ENCODE measurements at places on chromosomes 6 and 20.

DNA sequence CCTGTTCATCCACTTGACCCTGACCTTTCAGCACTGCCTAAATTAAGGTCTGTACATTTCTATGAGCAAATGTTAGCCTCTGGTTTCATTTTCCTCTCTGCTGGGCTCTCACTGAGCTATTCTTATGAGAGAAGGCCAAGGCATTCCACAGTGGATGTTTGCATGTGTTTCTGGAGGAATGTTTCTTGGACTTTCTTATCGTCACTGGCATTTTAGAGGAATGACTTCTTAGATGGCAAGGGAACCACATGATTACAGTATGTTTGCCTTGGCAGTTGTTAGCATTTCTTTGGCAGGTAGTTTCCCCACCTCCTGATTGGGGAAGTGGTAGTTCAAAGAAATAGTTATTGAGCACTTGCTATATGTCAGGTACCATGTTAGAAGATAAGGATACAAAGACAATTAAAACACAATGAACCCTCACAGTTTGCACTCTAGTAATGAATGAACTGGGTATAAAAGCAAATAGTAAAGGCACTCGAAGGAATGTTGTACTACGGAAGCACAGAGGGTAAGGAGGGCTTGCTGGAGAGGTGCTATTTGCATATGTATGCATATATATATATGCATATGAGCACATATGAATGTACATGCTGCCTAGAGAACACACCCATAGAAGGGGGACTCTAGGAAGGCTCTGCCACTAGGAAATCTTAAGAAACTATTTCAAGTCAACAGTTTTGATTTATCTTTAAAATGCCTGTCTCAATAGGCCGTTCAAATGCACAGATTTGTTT is 307.4 kb downstream of the EYA4 start:
- no peak for DNase-seq

DNA sequence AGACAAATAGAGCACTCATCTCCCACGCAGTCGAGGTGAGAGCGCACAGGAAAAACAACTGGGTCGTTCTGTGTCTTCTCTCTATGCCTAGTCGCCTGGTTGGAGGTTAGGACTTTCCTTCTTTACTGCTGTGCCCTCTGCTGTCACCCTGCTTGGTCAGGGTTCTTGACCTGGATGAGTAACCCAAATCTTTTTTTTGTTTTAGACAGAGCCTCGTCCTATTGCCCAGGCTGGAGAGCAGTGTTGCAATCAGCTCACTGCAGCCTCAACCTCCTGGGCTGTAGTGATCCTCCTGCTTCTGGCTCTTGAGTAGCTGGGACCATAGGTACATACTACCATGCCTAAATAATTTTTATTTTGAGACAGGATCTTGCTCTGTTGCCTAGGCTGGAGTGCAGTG is 24.5 kb downstream of the PRPF6 start:
- no peak for DNase-seq

DNA sequence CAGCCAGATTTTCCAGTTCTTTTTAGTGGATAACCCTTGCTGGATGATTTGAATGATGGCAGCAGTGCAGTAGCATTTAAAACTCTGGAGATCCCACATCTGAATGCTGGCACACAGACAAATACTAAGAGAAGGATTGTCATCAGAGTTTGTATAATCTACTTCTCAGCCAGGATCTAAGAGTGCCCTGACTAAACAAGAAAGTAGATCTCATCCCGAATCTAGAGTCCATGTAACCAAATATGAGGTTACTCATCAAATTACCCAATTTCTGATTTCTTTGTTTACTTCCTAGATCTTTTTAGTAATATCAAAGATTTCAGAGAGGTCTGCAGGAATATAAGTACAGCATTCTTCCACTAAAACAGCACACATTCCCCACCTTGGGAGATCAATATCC is 7.8 kb downstream of the TMC2 start:
- DNase-seq, result no peak

DNA sequence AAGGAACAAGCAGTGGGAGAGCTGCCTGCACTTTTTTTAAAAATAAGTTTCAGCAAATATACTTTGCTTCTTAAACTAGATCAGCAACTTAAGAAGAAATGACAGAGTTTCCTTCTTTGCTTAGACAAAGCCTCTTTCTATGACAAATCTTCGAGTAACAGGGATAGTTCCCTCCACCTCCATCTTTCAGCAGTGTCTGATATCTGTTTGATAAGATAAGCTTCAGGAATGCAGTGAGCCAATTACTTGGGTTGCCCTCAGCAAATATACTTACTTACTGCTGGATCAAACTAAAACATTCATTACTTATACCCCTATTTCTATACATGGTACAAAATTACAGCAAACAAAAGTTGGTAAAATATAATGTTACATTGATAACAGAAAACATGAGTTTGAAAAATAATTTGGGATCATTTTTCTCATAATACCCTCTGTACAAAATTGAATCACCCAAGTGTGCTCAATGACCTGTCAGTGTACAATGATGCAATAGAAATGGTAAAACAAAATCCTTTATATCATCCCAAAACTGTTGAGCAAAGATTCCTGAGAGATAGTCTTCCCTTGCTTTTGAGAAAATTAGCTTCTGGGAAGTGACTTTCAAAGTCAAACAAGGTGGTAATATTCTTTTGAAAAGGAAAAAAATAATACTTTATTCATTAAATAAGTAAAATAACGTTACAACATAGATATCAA is 24.5 kb downstream of the FRK start:
- DNase-seq, result no peak

DNA sequence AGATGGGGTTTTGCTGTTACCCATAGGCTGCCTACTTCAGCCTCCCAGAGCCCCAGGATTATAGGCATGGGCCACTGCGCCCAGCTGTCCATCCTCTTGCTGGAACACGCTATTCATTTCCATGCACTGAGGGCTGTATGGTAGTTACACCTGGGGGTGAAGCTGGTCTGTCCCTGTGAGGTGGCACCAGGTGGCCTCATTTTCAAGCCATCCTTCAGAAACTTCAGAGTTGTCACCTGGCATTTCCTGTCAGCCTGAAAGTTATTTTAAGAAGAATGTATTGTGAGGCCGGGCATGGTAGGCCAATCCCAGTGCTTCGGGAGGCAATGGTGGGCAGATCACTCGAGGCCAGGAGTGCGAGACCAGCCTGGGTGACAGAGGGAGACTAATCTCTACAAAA is 147.6 kb downstream of the DTNBP1 start:
- no peak for DNase-seq

- DNase-seq, result no peak
These were observed 62.5 kb downstream of the ERMARD start for GRCh38 chr6:169813969-169814368.

- no peak for DNase-seq
These were observed 48.1 kb upstream of the HLA-E start for GRCh38 chr6:30441171-30441570.

GRCh38 chr6:31717499-31718222 is 2.5 kb downstream of the LY6G6D start:
- no peak for DNase-seq

DNA sequence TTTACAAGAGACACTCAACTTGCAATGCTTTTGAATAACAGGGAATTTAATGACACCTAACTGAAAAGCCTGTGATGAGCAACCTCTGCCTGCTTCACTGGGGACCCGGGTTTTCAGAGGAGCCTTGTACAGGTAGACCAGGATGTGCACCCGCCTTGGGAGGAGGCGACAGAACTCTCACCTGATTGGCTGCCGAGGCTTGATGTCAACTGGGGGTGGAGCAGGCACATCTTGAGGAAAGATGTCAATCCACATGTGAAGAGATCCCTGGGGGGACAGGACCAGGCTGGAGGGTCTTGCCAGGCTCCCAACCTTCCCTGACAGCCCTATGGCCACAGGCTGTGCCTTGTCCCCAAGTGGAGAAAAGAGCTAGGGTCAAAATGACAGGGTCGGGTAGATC is 19.8 kb downstream of the ERGIC3 start:
- DNase-seq, result no peak

- no peak for DNase-seq
These were observed 38.4 kb upstream of the PHACTR3 start for GRCh38 chr20:59565768-59566461.

GRCh38 chr6:2274981-2275891 is 29.8 kb upstream of the GMDS start:
- DNase-seq, result no peak

DNA sequence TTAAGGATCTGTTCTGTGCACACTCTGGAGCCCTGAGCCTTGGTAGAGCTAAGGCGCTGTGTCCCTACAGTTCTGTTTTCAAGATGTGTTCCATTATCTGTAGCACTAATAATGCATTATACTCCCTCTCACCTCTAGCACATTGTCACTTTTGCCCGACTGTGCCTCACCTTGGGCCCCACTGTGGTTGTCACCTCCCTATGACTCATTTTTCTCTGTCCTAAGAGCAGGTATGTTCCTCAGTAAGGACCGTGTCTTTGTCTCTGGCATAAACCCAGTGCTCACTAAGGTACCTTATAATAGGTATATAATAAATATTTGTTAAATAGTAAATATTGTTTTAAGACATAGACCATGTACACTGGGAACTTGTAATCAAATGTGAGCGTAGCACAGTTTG is 942.5 kb upstream of the CITED2 start:
- no peak for DNase-seq

DNA sequence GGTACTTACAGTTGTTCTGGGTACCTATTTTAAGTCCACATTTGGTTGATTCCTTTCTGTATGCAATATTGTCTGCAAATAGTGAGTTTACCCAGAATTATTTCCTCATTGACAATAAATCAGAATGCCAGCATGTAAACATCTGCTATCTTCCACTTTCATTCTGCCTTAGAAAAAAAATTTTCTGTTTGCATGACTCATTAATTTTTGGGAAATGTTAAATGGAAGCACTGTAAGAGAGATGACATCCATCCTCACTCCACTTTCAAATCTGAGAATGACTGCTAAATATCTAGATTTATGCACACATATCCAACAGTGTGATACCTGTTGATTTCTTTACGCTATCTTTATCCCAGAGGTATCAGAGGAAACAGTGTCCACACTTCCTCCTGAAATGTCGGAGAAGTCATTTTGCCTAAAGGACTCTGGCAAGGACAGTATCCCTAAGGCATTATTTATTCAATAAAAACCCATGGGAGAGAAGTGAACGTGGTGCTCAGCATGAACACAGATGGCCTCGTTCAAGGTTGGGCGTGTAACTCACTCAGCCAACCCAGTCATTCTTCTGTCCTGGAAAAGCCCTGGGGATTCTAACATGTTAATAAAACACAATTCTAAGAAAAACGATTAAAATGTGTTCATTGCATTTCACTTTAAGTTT is 780.9 kb downstream of the QKI start:
- no peak for DNase-seq

DNA sequence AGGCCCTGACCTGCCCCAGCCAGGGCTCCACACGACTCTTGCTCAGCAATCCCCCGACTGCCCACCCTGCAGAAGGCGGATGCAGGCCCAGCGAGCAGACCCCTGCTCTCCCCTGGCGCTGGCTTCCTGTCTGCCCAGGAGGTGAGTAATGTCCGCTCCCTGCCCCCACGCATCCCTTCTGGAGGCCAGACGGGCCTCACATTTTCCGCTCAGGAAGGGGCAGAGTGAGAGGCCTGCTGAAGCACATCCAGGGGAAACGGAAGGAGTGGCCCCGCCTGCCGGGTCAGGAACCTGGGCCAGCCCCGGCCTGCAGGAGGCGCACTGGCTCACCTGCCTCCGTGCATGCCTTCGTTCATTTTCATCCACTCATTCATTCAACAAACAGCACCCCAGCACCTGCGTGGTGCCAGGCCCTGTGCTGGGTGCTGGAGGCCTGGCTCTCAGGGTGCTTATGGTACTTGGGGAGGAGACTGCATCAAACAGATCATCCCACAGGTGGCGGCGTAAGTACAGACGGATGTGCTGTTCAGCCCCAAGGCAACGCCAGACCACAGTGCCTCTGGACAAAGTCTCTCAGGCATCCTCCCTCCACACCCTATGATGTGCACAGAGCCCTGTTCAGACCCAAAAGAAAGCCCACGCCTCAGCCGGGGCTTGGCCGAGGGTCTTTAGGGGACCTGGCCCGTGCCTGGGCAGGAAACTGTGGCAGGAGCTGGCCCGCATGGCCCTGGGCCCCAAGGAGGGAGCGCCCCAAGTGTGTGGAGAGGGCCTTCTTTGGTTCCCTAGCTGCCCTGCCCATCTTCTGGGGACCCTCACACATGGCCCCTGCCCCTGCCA is 112.1 kb downstream of the ASXL1 start:
- no peak for DNase-seq

DNA sequence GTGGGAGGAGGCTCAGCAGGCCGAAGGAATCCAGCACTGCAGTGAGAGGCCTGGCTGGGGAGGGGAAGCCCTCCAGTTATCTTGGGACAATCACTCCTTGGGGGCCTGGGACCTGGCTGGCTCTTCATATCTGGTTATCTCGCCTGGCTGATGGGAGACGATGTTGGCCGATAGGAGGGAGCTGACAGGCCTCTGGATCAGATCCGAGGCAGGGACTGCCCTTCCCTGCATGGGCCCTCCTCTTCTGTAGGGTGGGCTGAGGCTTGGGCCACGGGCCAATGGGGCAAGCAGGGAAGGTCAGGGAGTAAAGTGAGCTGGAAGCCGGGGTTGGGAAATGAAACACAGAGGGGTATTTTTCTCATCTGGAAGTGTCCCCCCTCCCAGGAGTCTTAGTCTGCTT is 25.2 kb downstream of the MANBAL start:
- no peak for DNase-seq

DNA sequence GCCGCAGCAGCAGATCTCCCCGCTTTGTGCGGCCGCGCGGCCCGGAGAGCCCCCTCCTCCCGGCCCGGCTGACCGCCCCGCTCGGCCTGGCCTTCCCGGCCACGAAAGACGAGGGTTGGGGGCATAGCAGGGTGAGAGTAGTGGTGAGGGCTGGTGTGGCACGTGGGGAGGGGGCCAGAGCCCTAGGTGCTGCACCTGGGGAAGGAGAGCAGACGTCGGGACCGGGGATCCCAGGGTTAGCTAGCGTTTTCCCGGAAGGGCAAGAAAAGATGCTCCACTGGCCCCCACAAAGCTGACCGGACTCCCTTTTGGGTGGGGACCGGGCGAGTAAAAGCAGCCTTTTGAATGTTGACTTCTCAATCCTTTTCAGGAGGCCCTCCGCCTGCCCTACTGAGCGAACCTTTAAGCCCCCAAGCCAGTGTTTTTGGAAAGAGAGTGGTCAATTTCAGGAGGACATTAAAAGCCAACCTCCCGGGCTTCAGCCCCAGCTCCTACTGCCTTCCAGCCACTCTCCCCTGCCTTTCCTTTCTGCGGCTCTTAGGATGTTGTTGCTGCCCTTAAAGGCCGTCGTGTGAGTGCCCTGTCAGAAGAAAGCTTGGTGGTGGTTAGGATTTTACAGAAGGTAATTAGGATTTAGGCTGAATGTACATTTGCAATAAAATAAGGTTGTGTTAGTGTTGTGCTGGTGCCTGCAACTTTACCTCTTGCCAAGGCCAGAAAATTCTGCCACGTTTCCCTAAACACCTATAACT is 648 bp upstream of the BACH2 start:
- DNase-seq, result no peak

DNA sequence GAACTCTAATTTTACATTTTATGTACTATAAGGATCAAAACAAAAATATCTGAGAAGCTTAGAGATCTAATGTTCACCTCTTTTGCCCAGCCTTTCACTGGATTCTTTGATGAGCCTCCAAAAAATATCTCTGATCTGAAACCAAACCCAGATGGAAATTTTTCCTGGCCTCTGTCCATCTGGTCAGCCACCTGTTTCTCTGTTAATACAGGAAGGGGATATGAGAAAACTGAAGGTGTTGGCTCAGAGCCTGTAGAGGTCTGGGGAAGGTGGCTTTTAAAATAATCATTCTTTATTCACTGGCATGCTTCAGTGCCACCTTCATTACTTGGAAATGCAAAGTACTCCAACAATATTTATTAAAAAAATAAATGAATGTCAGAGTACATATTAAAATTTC is 8.5 kb upstream of the MCM3 start:
- DNase-seq, result no peak

- no peak for DNase-seq
These were observed 7.9 kb upstream of the TREM1 start for GRCh38 chr6:41294214-41294872.

GRCh38 chr6:1597121-1597744 is 12.5 kb upstream of the FOXC1 start:
- DNase-seq, result no peak
